ENCODE measurements at places on chromosomes 3 and 15. TPM values are rescaled to one million over a fixed set of nuclear protein-coding genes. Genes with fewer than 3 reads are reported as not detected.

Gene SCAANT1
- total RNA-seq: not detected

Gene AMT
- total RNA-seq: not detected

Gene PAQR5
- total RNA-seq: 117 TPM

Gene LSMEM2
- total RNA-seq: 0.05 TPM

Gene CLASP2
- total RNA-seq: 17.4 TPM

Gene FGD5
- not detected for total RNA-seq

Gene TNFSF10
- not detected for total RNA-seq

Gene THBS1
- 33.6 TPM for total RNA-seq

Gene SSUH2
- total RNA-seq: 0.57 TPM

Gene IQCF5
- not detected for total RNA-seq

Gene PLXND1
- total RNA-seq: 89.2 TPM

Gene REC114
- not detected for total RNA-seq

Gene MORC1
- not detected for total RNA-seq

Data from A549 treated with CpdA at 1 μM for 4 hours (cell line).